ENCODE measurements at places on chromosomes 11 and 22.

- DNase-seq = no peak
Observed at GRCh38 chr22:41057076-41057475, 35.3 kb upstream of the EP300 start.

GRCh38 chr11:5712507-5712906 lies 22.9 kb downstream of the TRIM22 start:
- no peak for DNase-seq

GRCh38 chr22:17675584-17675983 lies 37.0 kb downstream of the BCL2L13 start:
- DNase-seq = no peak

DNA sequence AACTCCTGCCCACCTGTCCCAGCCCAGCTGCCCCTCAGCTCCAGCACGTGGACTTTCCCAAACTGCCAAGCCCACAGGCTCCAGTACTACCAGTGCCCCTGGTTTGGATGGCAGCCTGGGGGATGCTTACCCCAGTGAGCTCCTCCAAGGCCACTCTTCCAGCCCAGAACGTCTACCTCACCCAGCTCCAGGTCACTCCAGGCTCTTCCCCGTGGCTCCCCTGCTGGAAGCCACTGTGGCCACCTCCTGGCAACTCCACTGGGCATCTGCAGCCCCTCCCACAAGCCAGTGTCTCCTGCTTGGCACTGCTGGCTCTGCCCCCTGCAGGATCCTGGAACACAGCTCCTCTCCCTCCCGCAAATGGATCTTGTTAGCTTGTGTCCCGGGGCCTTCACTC lies 29.3 kb downstream of the LMO1 start:
- no peak for DNase-seq

DNA sequence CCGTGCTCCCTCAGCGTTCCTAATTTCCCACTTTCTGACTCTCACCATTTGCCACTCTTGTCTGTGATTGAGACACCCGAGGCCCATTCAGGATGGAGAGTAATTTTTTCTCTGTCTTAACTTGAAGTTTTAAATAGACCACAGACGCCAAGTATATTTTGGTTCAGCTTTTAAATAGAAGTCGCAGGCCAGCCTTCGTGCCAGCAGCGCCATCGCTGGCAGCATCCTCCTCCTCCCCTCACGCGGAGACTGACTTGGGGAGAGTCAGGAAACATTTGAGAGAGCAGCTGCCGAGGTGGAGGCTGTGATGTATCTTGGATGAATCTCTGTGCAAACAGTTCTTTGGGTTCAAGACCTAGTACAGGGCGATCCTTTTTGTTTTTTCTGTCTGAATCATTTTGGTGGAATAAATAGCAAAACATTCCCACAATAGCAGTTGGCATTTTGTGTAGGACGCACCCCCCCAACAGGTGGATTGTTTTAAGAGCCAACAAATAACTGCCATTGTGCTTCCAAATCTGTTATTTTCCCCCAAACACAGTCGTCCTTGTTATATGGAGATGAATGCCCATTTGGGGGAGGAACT lies 889 bp upstream of the DMC1 start:
- peak; percentile 28 for DNase-seq

DNA sequence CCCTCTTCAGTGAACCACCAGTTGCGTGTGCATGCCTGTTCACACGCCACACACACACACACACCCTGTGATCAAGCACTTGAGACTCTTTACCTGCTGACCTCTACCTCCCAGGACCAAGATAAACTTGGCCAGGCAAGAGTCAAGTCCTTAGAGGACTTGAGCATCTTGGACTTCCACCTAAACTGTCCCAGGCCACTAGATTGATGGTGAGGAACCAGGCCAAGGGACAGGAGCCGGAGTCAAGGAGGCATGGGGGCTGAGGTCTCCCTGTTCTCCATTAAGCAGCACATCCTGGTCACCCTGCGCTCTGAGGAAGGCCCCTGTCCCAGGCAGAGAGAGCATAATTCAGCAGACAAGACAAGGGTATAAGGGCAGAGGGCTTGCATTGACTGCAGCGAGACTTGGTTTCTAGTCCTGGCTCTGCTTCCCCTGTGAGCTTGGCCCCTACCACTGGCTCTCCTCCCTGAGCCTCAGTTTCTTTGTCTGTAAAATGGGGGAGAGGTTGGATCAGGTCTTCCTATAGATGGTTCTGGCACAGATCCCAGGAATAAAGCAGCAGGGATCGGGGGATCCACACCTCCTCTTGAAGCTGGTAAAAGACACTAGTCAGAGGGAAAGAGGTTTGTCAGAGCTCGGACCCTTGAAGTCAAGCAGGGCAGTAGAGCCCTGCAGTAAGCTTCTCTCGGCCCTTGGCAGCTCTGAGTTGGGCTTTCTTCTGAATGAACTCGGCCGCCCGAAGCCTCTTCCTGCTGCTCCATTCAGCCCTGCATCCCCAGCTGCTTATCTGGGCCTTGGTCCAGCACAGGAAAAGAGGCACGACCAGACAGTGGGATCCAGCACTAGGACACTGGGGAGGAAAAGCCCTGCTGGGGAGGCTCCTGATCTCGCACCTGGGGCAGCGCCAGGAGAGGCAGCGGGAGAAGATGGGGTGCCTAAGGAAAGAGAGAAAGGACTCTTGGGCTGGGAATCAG lies 2.0 kb downstream of the CREB3L1 start:
- DNase-seq = peak; percentile 79

DNA sequence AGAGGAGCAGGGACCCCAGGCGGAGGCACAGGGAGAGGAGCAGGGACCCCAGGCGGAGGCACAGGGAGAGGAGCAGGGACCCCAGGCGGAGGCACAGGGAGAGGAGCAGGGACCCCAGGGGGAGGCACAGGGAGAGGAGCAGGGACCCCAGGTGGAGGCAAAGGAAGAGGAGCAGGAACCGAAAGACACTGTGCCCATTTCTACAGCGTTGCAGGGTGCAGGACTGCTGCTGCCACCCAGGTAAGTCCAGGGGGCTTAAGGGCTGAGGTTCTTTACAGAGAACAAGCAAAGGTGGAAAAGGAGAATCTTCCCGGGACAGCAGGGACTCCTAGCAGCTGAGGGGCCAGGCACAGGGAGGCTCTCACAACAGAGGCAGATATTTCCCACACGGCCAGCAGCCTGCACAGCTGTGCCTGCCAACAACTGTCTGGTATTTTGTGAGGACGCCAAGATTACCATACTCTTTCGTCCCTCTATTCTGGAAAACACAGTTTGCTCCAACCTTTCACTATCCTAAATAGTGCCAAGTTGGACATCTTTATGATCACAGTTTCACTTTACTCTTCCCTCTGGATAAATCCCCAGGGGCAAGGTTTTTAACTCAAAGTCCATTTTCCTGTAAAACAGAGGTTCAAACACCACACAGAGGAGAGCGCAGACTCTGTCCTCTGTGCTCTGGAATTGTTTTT lies 39.4 kb downstream of the SHANK2 start:
- DNase-seq = peak; percentile 20

- peak; percentile 96 for DNase-seq
Observed at GRCh38 chr11:75966537-75967287, 151.7 kb downstream of the UVRAG start.

DNA sequence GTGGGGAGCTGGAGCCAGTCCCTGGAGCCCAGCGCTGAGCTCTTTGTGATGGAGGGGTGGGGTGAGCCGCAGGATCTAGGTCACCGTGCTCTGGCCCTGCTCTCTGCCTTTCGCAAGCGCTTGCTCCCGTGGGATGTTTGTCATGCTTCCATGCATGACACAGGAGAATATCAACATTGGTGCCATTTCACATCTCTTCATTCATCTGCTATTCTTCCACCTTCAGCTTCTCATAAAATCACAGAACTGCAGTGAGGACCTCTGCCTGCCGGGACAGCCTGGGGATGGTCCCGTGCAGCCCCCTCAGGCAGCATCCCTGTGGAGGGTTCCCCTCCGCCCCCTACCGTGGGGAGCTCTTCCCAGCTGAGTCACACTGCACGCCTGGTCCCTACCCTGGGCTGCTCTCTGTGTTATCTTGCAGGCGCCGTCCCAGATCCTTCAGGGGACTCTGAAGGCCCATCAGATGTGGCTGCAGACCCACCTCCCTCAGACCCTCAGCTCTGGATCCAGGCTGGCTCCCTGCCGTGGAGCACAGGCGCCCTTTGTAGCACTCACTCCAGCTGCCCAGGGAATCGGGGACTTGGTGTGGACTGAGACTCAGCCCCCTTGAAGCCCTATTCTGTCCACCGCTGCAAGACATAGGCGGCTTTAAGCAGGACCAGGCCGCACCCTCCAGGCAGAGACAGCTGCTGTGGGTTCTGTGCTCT lies 5.1 kb upstream of the SEPTIN5 start:
- peak; percentile 37 for DNase-seq

- DNase-seq = no peak
Observed at GRCh38 chr22:19505735-19506126, 18.5 kb downstream of the CLDN5 start.

GRCh38 chr22:39212721-39213376 lies 31.9 kb downstream of the PDGFB start:
- DNase-seq = peak; percentile 42

GRCh38 chr11:93570759-93571413 lies 27.7 kb upstream of the SMCO4 start:
- DNase-seq = peak; percentile 75

GRCh38 chr22:25419247-25420113 lies 145.0 kb upstream of the GRK3 start:
- no peak for DNase-seq

GRCh38 chr22:39344046-39344390 lies 5.8 kb upstream of the SYNGR1 start:
- no peak for DNase-seq

DNA sequence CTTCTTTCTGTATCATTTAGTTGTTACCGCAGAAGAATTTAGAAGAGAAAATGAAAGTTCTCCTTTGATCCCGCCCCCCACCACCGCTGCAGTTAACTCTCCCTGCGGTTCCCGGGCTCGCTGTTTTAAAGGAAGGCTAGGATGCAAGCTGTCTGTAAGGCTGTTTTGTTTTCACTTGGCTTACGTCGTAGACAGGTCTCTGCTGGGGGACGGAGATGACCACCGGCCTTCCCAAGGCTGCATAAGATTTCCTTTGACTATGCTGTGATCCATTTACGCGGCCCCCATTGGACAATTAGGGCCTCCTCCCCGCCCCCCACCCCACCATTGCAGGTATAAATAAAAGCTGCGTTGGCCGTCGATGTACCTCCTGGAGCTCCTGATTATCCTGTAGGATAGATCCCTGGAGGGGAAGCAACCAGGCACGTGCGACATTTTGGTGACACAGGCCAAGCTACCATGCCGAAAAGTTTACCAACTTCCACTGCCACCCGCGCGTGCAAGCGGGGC lies 1.4 kb upstream of the CPT1A start:
- peak; percentile 17 for DNase-seq

GRCh38 chr11:131889146-131889577 lies 518.7 kb downstream of the NTM start:
- DNase-seq = peak; percentile 73

- peak; percentile 30 for DNase-seq
Observed at GRCh38 chr11:65100674-65101350, 4.8 kb downstream of the VPS51 start.

DNA sequence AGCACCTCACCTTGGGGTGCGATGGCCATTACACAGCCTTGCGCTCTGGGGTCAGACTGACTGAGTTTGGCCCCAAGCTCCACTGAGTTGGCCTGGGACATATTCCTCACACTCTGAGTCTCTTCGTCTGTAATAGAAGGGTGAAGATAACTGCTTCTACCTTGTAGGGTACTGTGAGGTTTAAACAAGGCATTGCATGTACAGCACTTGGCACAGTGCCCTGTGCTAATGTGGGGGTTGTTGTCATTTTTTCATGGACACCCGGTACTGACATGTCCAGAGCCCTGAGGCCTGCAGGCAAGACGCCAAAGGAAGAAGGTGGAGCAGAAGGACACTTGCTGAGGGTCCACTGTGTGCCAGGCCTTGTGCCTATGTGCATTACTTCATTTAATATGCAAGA lies 50.7 kb downstream of the OTOG start:
- no peak for DNase-seq

DNA sequence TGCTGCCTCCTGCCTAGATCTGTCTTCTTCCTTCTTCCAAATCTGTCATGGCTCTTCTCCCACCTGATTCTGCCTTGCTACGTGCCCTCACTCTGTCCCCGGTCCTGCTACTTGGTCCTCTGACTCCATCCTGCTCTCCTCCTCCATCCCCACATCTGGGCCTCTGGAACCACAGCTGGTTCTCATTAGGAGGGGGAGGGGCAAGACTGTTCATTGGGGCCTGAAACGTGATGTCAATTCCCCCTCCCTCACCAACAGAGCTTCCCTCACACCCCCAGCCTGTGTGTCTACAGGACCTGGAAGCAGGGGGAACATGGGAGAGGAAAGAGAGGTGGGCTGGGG lies 9.1 kb downstream of the DCHS1 start:
- DNase-seq = peak; percentile 78

- DNase-seq = peak; percentile 41
Observed at GRCh38 chr11:118002541-118003423, 16.6 kb downstream of the IL10RA start.

GRCh38 chr11:108135845-108136544 lies 14.6 kb downstream of the ACAT1 start:
- DNase-seq = peak; percentile 34

DNA sequence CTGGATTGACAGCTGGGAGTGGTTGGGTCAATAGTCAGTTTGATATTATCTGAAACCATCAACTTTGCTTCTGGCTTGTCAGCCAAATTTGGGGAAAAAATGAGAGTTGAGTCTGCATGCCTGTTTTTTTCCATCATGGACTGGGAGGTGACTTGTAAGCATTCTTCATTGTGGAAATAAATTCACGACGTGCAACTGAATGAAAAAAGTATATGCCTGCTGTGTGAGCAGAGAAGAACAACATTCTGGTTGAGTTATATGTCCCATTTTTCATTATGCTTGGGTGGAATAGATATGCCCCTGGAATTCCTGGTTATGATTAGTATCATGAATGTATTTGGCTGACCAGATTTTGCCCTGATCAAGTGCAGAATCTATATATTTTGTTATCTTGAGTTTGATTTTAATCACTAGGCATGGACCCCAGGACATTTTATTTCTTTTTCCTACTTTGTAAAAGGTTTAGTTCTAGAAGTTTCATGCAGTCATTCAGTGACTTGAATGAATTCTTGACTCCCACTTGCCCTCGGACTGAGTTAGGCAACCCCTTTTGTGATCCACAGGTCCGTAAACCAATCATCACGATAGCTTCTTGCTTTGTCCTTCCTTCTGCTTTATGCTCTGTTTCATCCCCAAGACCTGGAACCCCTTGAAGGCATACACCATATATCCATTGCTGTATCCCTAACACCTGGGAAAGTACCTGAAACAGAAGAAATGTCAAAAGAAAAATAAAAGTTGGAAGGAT lies 205.8 kb downstream of the NAV2 start:
- peak; percentile 72 for DNase-seq

- DNase-seq = no peak
Observed at GRCh38 chr11:19422276-19422675, 181.5 kb upstream of the E2F8 start.

- DNase-seq = no peak
Observed at GRCh38 chr11:96211436-96211835, 131.6 kb downstream of the MAML2 start.

DNA sequence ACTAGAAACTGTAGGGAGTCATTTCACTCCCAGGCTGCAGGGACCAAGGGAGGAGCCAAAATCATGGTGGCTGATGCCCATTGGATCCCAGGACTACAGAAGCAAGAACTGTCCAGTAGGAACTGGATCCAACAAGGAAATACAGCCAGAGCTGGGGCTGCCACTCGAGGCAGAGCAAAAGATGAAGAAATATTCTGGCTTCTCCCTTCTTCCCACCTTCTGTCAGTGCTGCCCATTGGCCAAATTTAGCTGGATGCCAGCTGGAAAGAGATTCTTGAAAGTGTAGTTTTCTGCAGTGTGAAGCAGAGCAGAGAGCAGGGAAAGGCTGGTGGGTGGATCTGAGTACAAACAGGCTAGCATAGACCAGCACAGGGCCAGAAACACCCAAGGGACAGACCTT lies 45.6 kb downstream of the COMMD9 start:
- no peak for DNase-seq

Data from fibroblast of mammary gland (primary cell).